ENCODE measurements at places on chromosomes 3 and 15.

GRCh38 chr15:97383516-97383915 lies 577.0 kb upstream of the ARRDC4 start:
- DNase-seq = no peak

- no peak for DNase-seq
Measured at GRCh38 chr3:55620351-55621025, 133.4 kb upstream of the WNT5A start.

- DNase-seq = no peak
Measured at GRCh38 chr3:66642484-66642883, 141.7 kb upstream of the LRIG1 start.

GRCh38 chr3:183281126-183281797 lies 28.2 kb downstream of the B3GNT5 start:
- DNase-seq = no peak

DNA sequence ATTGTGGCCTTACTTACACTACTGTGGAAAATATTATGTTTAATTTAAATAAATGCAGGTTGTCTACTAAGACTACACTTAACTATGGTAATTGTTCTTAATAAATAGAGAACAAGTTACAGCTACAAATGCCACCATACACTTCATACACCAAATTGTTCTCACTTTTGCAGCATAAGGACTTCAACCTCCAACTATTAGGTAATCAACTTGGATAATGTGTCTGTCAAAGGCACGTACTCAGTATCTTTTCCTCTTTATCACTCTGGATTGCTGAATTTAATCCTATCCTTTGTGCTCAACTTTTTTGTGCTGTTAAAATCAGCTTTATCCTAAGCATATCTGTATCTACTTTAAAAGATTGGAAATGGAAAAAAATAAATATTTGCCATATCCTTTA lies 41.6 kb upstream of the TMEM87A start:
- no peak for DNase-seq

DNA sequence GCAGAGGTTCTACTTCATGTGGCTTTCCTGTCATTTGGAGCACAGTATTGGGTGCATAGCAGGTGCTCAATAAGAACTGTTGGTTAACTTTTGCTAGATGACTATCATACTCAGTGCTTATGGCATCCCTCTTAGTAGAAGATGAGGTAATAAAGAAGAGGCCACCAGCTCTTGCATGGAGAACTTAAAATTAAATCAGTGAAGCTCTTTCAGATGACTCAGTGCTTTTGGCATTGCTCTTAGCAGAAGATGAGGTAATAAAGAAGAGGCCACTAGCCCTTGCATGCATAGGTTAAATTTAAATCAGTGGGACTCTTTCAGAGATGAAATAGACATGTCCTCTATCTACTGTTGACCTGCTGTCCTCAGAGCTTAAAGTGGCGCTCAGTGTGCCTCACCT lies 109.4 kb upstream of the FGF7 start:
- no peak for DNase-seq

- DNase-seq = no peak
Measured at GRCh38 chr3:180277041-180277440, 240.3 kb upstream of the PEX5L start.

GRCh38 chr3:45942051-45942825 lies 1.0 kb upstream of the CXCR6 start:
- no peak for DNase-seq

DNA sequence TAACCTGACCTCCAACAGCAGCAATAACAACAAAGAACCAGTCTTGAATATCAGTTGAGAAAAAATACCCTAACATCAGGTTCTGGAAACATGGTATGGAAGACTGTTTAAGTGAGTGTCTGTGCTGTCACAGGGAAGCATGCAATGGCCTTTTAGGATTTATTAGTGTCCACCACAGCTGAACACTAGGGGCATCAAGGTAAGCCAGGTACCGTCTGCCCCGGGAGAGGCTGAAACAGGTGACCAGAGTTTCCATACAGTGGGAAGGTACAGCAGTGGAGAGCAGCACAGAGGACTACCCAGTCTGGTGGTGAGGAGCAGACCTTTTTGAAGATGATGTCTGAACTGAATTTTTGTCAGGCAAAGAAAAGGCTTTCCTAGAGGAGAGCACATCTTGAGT lies 18.4 kb downstream of the ZDHHC23 start:
- DNase-seq = no peak

DNA sequence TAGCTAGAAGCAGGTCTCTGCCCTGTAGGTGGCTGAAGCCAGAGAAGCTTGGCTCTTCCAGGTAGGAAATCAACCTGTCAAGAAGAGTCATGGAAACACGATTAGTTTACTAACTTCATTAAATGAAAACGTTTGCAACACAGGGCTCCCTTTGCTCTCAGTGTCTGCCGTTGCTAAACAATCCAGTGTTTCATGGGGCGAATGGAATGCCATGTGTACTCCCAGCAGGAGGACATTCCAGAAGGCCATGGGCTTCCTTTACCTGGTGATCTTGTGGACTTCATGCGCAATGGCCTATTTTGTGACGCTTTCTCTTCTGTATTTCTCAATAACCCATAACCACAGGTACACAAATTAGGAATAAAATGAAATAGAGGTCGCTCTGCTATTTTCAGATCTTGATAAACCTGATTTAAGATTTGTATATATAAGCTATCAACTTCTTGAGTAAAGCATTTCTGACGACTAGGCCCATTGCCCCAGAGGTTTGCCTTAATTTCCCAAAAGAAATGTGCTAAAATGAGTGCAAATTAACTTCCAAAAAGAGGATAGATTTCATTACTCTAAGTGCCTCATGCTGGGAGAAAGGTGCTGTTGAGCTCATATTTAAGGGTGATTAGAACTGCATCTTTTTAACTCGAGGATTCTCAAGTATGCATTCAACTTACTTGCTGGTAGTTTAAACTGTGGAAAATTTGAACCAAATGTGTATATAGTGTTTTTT lies 171.0 kb downstream of the EPHA3 start:
- DNase-seq = no peak

DNA sequence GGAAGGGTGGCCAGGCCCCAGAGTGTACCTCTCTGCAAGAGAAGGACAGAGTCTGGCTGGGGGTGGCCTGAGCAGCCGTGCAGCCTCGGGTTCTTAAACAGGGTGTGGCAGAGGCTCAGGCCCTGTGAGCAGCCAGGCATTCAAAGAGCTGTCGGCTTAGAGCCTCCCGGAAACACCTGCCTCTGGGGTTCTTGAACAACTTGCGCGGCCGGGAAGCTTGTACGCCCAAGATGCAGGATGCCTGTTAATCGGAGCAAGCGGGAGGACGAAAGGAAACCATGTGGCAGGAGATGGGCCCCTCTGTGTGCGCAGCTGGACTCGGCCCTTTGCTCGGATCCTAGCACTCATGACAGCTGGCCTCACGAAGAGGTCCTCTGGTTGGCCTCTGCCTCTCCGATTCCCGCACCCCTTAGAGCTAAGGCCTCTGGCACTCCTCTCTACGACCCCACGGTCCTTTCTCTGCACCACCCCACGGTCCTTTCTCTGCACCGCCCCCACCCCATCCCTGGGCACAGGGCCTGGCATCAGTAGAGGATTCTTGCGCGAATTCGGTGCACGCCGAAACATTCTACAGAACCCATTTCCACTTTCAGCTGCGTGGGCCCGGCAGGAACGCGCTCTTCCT lies 23.9 kb upstream of the TXNRD3 start:
- no peak for DNase-seq

GRCh38 chr3:152623286-152623911 lies 211.5 kb upstream of the P2RY1 start:
- no peak for DNase-seq

DNA sequence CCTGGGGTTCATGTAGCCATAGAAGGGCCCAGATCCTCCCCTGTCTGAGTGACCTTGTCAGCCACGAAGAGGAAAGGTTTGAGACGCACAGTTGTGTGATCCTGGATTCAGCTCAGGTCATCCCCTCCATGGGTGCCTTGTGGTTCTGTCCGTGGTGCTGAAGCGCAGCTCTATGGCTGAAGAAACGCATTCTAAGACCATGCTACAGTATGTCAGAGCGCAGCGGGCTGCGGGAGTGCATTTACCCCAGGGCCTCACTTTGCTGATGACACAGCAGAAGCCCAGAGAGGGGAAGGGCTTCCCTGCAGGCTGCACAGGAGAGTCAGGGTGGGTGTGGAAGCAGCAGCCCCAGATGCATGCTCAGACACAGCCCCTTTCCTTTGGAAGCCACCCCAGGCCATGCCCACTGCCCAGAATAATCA lies 68.8 kb upstream of the IQSEC1 start:
- DNase-seq = no peak

- DNase-seq = no peak
Measured at GRCh38 chr15:68383161-68384074, 48.5 kb downstream of the ITGA11 start.

GRCh38 chr15:31252171-31252785 lies 74.4 kb upstream of the KLF13 start:
- DNase-seq = no peak

DNA sequence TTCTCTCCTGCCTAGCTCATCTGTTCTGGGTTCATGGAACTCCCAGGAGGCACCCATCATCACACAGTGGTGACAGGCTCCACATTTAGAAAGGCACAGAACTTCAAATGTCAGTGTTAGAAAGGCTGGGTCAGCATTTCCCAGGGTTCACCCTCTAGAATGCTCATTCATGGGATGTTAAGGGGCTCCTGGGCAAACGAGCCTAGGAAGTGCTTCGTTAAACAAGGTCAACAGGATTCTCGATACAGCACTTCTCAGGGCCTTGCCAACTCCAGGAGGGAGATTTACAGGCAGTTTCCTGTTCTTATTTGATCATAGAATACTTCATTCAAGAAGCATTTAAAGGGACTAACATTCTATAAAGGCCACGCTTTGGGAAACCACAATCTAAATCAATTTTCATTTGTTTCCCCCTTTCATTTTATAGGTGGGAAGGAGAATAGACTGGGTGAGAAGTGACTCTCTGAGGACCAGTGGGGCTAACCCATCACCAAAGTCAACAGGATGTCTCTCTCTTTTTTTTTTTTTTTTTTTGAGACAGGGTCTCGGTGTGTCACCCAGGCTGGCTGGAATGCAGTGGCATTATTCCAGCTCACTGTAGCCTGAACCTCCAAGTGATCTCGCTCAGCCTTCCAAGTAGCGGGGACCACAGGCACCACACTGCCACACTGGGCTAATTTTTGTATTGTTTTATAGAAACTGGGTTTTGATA lies 14.3 kb downstream of the IGDCC4 start:
- no peak for DNase-seq

DNA sequence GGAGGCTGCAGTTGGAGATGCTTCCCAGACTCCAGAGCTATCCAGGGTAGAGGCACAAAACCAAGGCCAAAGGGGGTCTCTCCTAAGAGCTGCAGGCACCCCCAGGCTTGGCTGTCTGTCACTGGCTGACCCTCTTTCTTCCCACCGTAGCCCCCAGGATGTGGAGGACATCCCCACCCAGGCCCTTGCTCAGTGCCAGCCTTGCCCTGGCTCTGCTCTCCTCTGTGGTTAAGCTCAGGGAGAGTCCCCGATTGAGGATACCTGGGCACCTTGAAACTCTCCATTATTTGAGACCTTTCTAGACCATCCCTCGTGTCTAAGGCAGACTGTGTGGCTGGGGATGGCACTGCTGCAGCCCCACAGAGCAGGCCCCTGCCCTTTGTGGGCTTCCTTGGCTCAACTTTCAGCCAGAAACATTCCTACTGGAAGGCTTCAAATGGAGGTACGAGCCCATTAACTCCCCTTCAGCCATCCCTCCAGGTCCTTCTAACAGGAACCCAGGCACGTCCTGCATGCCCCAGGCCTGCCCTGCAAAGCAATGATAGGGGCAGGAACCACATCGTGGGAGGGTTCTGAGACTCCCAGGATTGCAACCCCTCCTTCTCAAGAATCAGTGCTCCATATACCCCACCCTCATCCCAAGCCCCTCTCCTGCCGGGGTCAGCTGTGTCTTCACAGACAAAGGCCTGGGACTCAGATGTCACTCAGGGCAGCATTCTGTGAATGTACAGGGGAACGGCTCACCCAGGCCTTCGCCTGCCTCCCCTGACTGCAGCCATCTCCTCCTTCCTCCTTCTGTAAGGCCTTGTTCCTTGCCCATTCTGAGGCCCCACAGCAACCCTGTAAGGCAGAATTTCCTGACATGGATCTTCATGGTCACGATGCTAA lies 102.9 kb upstream of the ABHD17C start:
- DNase-seq = no peak

DNA sequence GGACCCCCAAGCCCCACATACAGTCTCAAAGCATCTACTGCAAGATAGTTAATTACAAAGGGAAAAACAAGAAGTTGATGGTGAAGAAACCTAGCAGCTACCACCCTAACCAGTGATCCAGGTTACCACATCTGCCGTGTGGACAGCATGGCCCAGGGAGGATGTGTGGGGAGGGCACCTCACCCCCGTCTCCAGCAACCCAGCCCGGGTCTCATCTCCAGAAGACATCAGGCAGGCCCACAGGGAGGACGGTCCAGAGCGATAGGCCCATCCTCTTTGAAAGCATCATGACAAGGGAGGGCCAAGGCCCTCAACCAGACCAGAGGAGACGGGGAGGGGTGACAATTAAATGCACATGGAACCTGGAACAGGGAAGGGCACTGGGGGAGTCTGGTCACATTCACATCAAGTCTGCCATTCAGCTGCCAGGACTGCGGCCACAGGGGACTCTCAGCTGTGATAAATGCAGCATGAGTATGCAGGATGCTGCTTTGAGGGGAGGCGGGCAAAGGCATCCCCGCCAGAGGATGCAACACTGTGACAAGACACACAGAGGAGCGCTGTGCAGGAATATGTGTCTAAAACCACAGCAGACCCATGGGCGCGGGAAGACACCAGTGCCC lies 18.8 kb downstream of the ZXDC start:
- DNase-seq = no peak

GRCh38 chr15:59994526-59994887 lies 9.6 kb upstream of the FOXB1 start:
- no peak for DNase-seq

DNA sequence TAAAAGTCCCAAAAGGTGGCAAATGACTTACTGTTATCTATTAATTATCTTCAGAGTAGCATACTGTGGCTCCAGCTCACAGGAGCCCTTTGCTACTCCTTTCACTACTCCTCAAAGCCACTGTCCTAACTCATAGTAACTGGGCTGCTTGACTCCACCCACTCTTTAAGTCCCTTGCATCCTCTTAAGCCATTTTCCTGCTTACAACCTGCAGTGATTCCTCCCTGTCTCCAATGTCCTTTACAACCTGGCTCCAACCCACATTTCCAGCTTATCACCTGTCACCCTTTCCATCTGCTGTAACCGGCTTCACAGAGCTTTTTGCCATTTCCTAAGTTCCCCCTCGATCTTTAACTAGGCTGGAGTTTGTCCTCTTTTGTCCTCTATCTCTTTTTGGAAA lies 388.1 kb downstream of the FGF12 start:
- no peak for DNase-seq

DNA sequence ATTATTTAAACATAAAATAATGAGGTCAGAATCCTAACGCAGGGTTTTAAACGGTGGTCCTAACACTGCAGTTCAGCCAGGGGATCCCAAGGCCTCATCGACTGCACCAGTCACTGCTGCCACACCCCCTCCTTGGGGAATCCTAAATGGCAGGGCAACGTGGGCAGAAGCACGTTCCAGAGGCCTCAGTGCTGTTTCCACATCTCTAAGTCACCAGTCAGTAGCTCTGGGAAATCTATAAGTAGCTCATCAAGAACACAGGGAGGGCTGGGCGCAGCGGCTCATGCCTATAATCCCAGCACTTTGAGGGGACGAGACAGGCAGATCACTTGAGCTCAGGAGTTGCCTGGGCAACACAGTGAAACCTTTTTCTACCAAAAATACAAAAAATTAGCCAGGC lies 47.5 kb downstream of the PRTG start:
- DNase-seq = no peak

Measured in NCI-H510A (cell line).